ENCODE measurements at places on chromosomes 11 and 22. TPM values are rescaled to one million over a fixed set of nuclear protein-coding genes. Genes with fewer than 3 reads are reported as not detected.

- DNase-seq: no peak
These were observed 61.9 kb downstream of the SMCO4 start for GRCh38 chr11:93481279-93481678.

DNA sequence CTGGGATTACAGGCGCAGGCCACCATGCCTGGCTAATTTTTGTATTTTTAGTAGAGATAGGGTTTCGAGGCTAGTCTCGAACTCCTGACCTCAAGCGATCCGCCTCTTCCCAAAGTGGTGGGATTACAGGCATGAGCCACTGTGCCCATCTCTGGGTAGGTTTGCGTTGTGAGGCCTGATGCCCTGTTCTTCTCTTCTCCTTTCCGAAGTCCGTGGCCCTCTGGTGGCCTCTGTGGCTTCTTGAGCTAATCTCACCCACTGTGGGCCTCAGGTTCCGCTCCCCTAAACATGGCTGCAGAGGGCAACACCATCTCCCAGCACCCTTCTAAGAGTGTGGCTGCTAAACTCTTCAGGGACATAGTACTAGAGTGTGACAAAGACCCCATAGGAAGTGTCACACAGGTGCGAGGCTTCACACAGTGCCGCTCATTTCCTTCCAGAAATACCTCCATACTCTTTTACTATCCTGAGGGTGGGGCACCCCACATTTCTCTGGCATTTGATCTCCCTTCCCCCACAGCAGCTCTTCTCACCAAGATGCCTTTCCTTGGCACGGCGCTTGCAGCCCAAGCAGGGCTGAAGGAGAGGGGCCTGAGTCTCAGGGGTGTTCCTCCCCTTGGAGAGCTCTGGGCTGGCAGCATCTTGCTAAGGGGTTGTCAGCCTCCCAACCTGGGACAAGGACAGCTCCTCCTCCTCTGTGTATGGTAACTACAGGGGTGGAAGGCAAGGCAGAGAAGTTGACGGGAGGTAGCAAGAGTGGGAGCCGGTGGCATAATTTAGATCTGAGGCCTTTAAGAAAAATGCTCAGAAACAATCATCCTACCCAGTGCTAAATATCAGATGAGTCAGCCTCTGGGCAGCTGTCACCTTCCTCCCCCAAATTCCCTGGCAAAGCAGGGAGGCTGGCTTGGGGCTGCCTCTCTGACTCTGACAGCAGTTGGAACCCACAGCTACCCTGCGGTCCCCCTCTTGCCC is 6.1 kb downstream of the THY1 start:
- no peak for DNase-seq

Gene SLC25A18
- polyA plus RNA-seq: 0.07 TPM

Gene F2
- not detected for polyA plus RNA-seq

All from BJ (cell line).